ENCODE measurements at places on chromosomes 12 and 14.

- no peak overlapping the region for H3K4me3 ChIP-seq
- no peaks in the 10 kb centered on the region for H3K4me1 ChIP-seq
- H3K27ac ChIP-seq = no peak overlapping the region
- no peaks in the 10 kb centered on the region for H3K27me3 ChIP-seq
- no peaks in the 10 kb centered on the region for H3K36me3 ChIP-seq
Observed at GRCh38 chr12:127594351-127594970, 672.5 kb upstream of the TMEM132C start.

DNA sequence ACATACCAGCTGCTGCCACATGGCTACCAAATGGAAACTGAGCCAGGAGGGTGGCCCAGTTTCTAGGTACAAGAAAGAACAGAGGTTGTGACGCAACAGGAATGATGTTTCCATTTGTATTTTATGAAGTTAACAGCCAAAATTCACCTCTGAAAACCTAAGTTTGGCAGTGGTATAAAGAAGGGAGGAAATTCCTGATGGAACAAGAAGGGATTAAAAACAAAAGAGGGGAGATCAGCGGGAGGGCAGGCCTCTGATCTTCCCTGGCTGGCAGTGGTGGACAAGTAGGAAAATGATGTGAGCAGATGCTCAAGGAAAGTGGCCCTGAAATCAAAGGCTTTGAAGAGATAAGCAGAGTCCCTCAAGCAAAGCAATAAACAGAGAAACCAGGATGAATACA, 47.3 kb upstream of the BCL2L14 start:
- H3K27me3 ChIP-seq = no peaks in the 10 kb centered on the region
- H3K4me3 ChIP-seq = no peak overlapping the region
- no peak overlapping the region for H3K27ac ChIP-seq
- no peak for DNase-seq
- H3K4me1 ChIP-seq = peaks cover 2% of the 10 kb centered on the region

GRCh38 chr14:71324767-71325272, 417.6 kb downstream of the PCNX1 start:
- no peaks in the 10 kb centered on the region for H3K27me3 ChIP-seq
- no peak overlapping the region for H3K27ac ChIP-seq
- no peak overlapping the region for H3K4me3 ChIP-seq
- no peak for DNase-seq
- peaks cover 27% of the 10 kb centered on the region for H3K4me1 ChIP-seq

GRCh38 chr14:29311983-29312382, 545.4 kb downstream of the FOXG1 start:
- no peak for DNase-seq
- no peaks in the 10 kb centered on the region for H3K4me1 ChIP-seq
- H3K27ac ChIP-seq = no peak overlapping the region
- no peak overlapping the region for H3K4me3 ChIP-seq
- no peaks in the 10 kb centered on the region for H3K27me3 ChIP-seq
- no peaks in the 10 kb centered on the region for H3K36me3 ChIP-seq

GRCh38 chr12:39763890-39764169, 144.2 kb upstream of the ABCD2 start:
- no peaks in the 10 kb centered on the region for H3K36me3 ChIP-seq
- H3K4me1 ChIP-seq = no peaks in the 10 kb centered on the region
- DNase-seq = no peak
- H3K27me3 ChIP-seq = no peaks in the 10 kb centered on the region
- no peak overlapping the region for H3K4me3 ChIP-seq
- no peak overlapping the region for H3K27ac ChIP-seq

DNA sequence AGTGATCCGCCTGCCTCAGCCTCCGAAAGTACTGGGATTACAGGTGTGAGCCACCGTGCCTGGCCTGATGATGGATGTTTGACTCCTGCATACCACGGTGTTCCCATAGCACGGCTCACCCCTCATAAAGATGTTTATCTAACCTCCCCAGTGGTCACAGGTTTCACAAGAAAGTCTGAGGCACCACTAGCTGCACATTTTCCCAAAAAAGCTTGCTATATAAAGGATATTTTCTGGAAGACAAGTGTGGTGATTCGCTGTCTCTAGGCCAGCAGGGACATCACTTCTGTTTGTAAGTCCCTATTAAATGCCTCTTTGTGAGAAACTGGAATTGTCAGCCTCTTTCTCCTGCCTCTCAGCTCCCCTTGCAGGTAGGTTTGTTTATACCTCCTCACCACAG, 18.3 kb downstream of the PLEK2 start:
- H3K36me3 ChIP-seq = peaks cover 9% of the 10 kb centered on the region
- H3K4me1 ChIP-seq = peaks cover 4% of the 10 kb centered on the region
- no peak overlapping the region for H3K27ac ChIP-seq
- H3K4me3 ChIP-seq = no peak overlapping the region
- no peaks in the 10 kb centered on the region for H3K27me3 ChIP-seq

DNA sequence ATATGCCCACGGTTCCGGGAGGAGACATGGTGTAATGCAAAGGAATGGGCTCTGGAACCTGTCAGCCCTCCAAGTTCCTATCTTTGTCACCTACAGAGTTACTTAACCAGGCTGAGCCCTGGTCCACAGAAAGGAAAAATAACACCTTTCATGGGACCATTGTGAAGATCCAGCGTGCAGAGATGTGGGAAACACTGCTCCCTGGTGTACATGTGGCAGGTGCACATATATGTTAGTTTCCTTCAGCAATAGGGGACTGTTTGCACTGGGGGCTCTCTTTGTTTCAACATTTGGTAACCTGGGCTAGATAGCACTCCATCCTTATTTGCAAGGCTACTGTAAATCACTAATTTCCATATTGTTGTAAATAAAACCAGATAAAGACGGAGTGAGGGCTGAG, 72.3 kb downstream of the ANO2 start:
- no peaks in the 10 kb centered on the region for H3K27me3 ChIP-seq
- no peak for DNase-seq
- H3K4me3 ChIP-seq = no peak overlapping the region
- H3K36me3 ChIP-seq = no peaks in the 10 kb centered on the region
- H3K27ac ChIP-seq = no peak overlapping the region

GRCh38 chr12:26086936-26087335, 37.9 kb downstream of the BHLHE41 start:
- no peaks in the 10 kb centered on the region for H3K27me3 ChIP-seq
- H3K27ac ChIP-seq = no peak overlapping the region
- no peaks in the 10 kb centered on the region for H3K36me3 ChIP-seq
- H3K4me1 ChIP-seq = no peaks in the 10 kb centered on the region
- DNase-seq = no peak

- no peaks in the 10 kb centered on the region for H3K36me3 ChIP-seq
- no peak overlapping the region for H3K27ac ChIP-seq
- peaks cover under 1% of the 10 kb centered on the region for H3K4me1 ChIP-seq
- H3K27me3 ChIP-seq = no peaks in the 10 kb centered on the region
Observed at GRCh38 chr14:94480809-94481208, 4.8 kb upstream of the SERPINA9 start.

- H3K4me3 ChIP-seq = no peak overlapping the region
- H3K27me3 ChIP-seq = peaks cover 3% of the 10 kb centered on the region
- H3K4me1 ChIP-seq = no peaks in the 10 kb centered on the region
- H3K27ac ChIP-seq = no peak overlapping the region
- DNase-seq = no peak
- no peaks in the 10 kb centered on the region for H3K36me3 ChIP-seq
Observed at GRCh38 chr14:21780429-21781084, 106.9 kb upstream of the OR4E1 start.

GRCh38 chr14:60573943-60574495, 65.1 kb downstream of the SIX6 start:
- no peaks in the 10 kb centered on the region for H3K27me3 ChIP-seq
- H3K4me1 ChIP-seq = no peaks in the 10 kb centered on the region
- H3K27ac ChIP-seq = no peak overlapping the region
- no peaks in the 10 kb centered on the region for H3K36me3 ChIP-seq
- no peak for DNase-seq

GRCh38 chr12:114529966-114530365, 124.0 kb upstream of the TBX5 start:
- H3K4me3 ChIP-seq = no peak overlapping the region
- peaks cover 7% of the 10 kb centered on the region for H3K27me3 ChIP-seq
- no peak for DNase-seq
- H3K27ac ChIP-seq = no peak overlapping the region
- no peaks in the 10 kb centered on the region for H3K4me1 ChIP-seq
- H3K36me3 ChIP-seq = no peaks in the 10 kb centered on the region

DNA sequence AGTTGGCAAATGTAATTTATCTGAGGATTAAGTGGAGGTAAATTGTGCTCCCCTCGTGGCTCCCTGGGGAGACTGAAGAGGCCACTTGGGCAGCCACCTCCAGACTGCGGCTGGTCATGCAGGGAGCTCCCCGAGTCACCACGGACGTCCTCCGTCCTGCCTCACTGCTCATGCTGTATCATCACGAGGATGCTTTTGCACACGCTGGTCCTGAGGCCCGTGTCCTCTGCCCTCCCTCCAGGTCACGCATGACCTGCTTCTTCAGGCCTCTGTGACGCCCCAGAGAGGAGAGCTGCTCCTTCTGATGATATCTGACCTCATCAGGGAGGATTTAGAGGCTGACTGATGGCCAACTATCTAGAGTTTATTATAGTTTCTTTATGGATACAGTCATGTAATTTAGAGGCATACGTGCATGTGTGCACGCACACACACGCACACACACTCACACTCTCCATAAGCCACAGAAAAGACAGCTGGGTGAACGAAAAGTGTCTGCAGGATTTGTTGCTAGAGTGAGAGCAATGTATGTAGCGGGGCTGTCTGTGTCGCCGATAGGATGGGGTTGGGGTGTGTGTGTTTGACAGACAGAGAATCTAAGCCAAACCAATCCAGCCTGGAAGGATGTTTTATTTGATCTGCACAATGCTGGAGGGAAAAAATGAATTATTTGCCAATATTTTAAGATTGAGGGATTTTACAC, 160.0 kb downstream of the ADGRD1 start:
- peak overlapping the region; percentile 62 for H3K27ac ChIP-seq
- no peaks in the 10 kb centered on the region for H3K27me3 ChIP-seq
- DNase-seq = no peak
- H3K4me1 ChIP-seq = peaks cover 38% of the 10 kb centered on the region
- no peaks in the 10 kb centered on the region for H3K36me3 ChIP-seq

- no peak overlapping the region for H3K27ac ChIP-seq
- no peaks in the 10 kb centered on the region for H3K36me3 ChIP-seq
- no peak overlapping the region for H3K4me3 ChIP-seq
- no peaks in the 10 kb centered on the region for H3K4me1 ChIP-seq
Observed at GRCh38 chr12:100359822-100360221, 2.9 kb downstream of the SLC17A8 start.

DNA sequence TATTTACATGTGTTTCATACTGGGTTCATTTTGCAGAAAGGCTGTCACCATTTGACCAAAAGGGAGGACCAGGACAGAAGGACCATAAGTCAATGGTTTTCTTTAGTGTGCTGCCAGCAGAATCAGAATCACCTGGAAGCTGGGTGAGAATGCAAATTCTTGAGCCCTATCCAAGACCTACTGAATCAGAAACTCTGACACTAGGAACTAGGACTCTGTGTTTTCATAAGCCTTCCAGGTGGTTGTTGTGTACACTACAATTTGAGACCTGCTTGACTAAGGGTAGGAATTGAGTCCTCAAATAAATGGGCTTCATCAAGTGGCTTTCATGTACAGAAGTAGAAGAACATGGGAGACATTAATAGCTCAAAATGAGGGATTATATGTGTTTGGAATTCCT, 32.2 kb downstream of the PDE6H start:
- no peaks in the 10 kb centered on the region for H3K27me3 ChIP-seq
- DNase-seq = no peak
- no peak overlapping the region for H3K27ac ChIP-seq

- H3K27me3 ChIP-seq = no peaks in the 10 kb centered on the region
- DNase-seq = no peak
- no peak overlapping the region for H3K27ac ChIP-seq
- no peaks in the 10 kb centered on the region for H3K4me1 ChIP-seq
- H3K36me3 ChIP-seq = peaks cover 2% of the 10 kb centered on the region
- no peak overlapping the region for H3K4me3 ChIP-seq
Observed at GRCh38 chr12:82474798-82475184, 116.5 kb downstream of the METTL25 start.

- H3K27ac ChIP-seq = no peak overlapping the region
- no peak overlapping the region for H3K4me3 ChIP-seq
- no peaks in the 10 kb centered on the region for H3K27me3 ChIP-seq
Observed at GRCh38 chr14:61530896-61531295, 164.4 kb upstream of the HIF1A start.

DNA sequence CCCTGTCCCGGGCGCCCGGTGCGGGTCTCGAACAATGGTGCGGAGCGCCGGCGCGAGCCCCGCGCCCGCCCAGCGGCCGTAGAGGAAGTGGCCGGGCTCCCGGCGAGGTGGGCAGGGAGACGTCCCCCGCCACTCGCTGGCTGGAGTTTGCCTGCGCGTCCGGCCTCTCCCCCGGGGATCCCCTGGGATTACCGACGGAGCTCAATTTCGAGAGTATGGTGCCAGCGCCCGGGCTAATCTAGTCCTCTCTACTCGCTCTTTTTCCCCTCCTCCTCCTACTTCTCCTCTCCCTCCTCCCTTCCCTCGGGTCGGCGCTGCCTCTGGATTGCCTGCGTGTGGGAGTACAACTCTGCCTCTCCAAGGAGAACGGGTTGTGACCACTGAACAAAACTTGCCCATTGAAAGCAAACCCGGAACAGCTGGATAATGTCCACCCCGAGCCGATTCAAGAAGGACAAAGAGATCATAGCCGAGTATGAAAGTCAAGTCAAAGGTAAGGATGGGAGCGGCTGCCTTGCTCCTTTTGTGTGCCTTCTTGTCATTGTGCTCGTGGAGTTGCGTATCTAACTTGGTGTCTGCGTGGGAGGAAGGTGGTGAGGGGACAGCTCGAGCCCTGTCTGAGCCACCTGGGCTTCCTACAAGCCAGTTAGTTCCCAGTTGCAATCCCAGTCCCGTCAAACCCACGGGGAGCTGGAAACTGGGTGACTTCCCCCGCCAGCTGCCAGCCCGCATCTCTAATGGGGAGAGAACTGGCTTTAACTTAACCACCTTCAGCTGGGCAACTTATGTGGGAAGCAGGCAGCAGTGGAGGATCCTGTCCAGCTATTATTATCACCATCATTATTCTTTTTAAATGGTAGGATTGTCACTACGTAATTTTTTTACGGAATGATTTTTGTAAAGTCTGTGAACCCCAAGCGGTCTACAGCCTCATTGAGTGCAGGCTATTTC, at the start of gene SRGAP1:
Gene SRGAP1 (plus strand): TSS at position 310 of the 951 bp plus-strand sequence. CDS start 117 bp downstream, at position 427.
- no peaks in the 10 kb centered on the region for H3K36me3 ChIP-seq
- H3K27me3 ChIP-seq = no peaks in the 10 kb centered on the region
- peak; percentile 83 for DNase-seq
- H3K27ac ChIP-seq = peak within 1 kb of the TSS; percentile 92
- H3K4me3 ChIP-seq = peak within 1 kb of the TSS; percentile 77
- H3K4me1 ChIP-seq = peaks cover 20% of the 10 kb centered on the region

GRCh38 chr14:99212646-99213045, 59.4 kb downstream of the BCL11B start:
- H3K27me3 ChIP-seq = no peaks in the 10 kb centered on the region
- H3K27ac ChIP-seq = no peak overlapping the region
- H3K4me3 ChIP-seq = no peak overlapping the region
- no peaks in the 10 kb centered on the region for H3K36me3 ChIP-seq
- no peak for DNase-seq

GRCh38 chr14:96067985-96068930, 29.1 kb downstream of the C14orf132 start:
- H3K27me3 ChIP-seq = no peaks in the 10 kb centered on the region
- no peaks in the 10 kb centered on the region for H3K4me1 ChIP-seq
- H3K27ac ChIP-seq = no peak overlapping the region
- peak; percentile 11 for DNase-seq

- H3K4me1 ChIP-seq = peaks cover 6% of the 10 kb centered on the region
- no peak for DNase-seq
- no peak overlapping the region for H3K27ac ChIP-seq
- H3K27me3 ChIP-seq = no peaks in the 10 kb centered on the region
Observed at GRCh38 chr14:61129168-61129745, 148.2 kb downstream of the SLC38A6 start.

Measured in suprapubic skin (tissue), 4 donors.